Spleen (tissue), 13 donors: ENCODE measurements at places on chromosomes 13 and 19.

DNA sequence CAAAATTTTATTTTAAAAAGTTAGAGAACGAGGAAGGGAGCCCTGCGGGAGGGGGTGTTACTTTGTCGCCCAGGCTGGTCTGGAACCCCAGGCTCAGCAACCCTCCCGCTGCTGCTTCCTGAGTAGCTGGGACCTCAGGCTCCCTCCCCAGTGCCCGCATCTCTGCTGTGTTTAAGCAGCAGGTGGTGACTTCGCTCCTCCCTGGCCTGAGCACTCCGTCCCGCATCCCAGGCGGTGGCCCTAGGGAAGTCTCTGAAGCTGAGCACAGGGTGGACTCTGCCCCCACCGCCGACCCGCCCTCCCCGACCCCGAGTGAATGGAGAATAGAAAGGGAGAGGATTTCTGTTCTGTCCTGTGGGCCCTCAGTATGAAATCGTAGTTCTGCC is 30.5 kb downstream of the ZNF701 start:
- DNase-seq, result peak; percentile 76

DNA sequence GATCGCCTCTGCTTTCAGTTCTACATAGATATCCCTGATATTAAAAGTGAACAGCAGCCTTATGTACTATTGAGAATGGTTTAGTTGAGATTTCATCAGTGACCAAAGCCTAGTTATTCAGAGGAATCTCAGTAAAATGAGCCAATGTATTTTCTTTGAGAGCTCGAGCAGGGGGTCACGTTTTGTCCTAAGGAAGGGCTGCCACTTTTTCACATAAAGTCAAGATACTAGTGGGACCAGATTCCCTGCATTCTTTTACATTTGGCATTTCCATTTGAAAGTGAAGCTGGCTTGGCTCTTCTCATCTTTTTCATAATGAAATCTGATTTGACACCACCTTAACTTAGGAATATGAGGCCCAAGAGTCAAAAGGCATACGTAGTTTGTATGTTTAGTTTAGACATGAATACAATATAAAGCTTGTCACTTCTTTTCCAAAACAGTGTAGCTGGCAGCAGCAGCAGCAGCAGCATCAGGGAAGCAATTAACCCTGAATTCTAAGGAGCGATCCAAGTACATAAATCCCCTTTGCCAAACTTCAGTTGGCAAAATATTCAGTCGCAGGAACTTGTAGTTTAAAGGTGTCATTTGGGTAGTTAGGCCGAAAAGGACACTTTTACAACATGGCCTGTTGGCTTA is 1752.2 kb upstream of the PCDH20 start:
- no peak for DNase-seq

- no peak for DNase-seq
Measured at GRCh38 chr13:44609137-44609536, 33.0 kb upstream of the TSC22D1 start.

DNA sequence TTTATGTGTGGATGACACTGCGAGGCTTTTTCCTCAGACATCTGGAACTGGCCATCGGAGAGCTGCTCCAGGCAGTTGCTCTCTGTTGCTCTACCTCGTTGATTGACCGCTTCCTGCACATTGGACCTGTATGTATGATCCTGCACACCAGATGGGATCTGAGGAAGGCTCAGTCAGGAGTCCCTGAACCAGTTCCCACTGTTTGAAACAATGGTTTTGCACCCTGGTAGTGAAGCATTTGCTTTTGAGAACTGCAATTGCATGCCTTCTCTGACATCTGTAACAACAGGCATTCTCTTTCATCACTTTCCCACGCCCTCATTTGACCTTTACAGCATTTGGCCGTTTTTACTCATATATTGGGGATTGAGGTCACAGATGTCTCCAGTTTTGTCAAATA is 61.1 kb upstream of the NPAS1 start:
- DNase-seq, result no peak

DNA sequence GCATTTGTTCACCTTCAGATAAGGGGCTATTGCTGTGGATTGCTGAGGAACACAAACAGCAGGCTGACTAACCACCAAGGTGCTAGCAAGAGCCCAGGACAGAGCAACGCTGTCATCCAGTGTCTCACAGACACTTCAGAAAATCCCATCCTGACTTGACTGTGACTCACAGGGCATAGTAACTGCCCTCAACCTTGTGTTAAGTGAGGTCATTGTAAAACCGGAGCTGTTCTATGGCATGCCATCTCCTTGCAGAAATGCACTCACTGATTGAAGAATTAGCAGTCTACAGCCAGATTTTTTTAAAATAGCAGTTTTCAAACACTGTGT is 51.1 kb downstream of the TNFRSF19 start:
- DNase-seq, result no peak

- no peak for DNase-seq
Measured at GRCh38 chr13:59671881-59672280, 491.8 kb downstream of the DIAPH3 start.

DNA sequence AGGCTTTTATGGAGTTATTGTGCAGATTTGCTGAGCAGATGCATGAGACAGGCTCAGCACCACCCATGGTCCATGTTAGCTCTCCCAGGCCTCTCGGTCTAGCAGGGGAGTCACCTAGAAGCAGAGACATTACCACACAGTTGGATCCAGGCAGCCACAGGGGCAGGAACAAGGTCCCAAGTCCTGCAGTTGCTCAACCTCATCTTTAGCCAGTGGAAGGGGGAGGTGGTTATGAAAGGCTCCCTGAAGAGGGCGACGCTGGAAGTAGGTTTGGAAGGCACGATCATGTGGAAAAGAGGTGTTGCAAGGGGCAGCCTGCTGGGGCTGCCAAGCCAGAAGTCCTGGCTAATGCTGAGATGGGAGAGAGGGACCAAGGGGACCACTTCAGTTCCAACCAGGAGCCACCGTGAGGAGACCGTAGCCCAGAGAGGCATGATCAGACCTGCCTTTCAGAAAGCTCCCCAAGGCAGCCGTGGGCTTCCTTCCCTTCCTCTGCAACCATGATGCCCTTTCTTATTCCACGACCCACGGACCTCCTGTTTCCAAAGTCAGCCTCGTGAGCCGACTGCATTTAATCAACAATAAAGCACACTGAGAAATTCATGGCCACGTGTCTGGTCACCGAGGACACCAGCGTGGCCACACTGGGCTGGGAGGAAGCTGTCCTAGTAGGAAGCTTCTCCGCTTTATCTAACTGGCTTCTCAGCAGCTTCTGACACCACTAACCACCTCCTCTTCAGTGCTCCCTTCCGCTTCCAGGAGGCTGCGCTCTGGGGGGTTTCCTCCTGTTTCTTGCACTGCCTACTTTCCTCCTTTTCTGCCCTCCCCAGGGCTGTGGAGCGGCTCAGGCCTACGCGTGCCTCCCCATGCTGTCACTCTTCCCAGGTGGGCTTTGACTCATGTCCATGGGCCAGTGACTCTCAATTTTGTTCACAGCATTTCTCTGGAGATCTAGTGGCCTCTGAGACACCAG is 2.6 kb downstream of the AP1M1 start:
- no peak for DNase-seq

DNA sequence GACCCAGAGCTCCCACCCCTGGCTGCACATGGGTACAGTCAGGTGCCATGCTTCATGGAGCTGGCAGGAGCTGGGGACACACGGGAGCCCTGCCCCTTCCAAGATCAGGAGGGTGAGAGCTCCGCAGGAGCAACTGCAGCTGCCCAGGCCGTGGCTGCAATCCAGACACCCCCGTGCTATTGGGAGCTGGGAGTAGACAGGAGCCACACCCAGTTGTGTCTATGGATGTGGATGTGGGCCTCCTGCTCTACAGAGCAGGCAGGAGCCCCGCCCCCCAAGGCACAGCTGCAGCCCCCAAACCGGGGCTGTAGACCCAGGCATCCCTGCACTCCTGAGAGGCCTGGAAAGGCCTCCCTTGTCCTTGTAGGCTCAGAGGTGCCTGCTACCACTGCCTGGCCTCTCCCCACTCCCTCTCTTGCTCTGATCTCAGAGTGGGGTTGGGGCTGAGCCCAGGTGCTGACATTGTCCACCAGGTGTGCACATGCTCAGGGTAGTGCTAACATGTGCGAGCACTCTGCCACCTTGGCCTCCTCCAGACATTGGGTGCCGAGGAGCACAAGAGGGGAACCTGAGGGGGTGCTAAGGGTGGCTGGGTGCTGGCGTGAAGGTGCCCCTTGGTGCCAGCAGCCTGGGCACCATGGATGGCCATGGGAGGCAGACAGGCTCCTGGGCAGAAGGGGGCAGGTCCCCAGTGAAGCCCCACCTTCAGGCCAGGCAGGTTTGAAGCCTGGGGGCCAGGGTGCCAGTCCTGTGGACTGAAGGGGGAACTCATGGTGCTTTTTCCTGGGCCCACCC is 8.0 kb upstream of the BAX start:
- DNase-seq, result no peak

- DNase-seq, result no peak
Measured at GRCh38 chr19:1133471-1133929, 29.7 kb downstream of the GPX4 start.

DNA sequence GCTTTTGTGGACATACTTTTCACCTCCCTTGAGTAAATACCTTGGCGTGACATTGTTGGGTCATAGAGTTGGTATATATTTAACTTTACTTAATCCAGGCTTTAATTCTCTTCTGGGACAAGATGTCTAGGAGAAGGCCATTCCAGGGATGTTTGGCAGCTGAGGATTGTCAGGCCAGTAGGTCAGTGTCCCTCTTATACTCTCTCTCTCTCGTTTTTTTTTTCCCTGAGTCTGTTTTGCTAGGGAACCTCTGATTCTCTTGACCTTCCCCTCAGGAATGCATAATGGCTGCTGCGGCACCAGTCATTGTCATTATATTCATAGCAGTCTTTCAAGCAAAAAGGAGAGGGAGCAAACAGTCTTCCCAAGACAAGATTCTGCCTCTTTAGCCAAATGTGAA is 48.8 kb downstream of the BICRA start:
- no peak for DNase-seq

GRCh38 chr13:44276061-44276460 is 97.6 kb upstream of the SERP2 start:
- DNase-seq, result no peak

GRCh38 chr19:18777301-18778075 is 13.6 kb downstream of the COMP start:
- no peak for DNase-seq

DNA sequence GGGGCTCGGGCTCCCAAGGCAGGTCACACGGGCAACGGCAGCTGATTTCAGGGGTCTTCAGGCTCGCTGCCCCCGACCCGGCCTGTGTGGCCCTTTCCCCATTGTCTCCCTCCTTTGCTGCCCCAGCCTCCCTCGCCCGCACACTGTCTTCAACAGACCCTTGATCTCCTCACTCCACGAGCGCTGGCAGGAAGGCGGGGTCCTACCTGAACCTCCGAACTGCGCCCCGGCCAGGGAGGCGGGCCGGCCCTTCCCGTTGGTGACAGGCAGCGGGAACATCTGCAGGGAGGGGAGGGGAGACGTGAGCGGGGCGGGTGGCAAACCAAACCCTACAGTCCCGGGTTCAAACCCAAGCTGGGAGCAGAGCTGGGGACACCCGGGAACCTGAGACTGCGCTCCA is 6.3 kb downstream of the TCF3 start:
- no peak for DNase-seq

DNA sequence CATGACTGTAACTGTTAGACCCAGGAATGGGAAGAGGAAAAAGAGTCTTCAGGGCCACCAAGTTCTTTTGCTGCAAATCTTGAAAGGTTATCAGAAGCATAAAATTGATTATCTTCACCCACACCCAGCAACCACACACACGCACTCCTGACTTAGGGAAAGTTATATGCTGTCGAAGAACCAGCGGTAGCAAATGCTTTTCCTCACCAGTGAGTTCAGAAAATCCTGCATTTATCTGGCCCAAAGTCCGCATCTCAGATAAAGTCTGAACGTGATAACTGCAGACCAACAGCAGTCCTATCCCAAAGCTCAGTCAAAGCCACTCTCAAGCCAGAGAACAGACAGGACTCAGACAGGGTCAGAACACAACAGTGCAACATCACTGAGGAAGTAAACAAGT is 115.6 kb downstream of the IRS2 start:
- DNase-seq, result no peak

DNA sequence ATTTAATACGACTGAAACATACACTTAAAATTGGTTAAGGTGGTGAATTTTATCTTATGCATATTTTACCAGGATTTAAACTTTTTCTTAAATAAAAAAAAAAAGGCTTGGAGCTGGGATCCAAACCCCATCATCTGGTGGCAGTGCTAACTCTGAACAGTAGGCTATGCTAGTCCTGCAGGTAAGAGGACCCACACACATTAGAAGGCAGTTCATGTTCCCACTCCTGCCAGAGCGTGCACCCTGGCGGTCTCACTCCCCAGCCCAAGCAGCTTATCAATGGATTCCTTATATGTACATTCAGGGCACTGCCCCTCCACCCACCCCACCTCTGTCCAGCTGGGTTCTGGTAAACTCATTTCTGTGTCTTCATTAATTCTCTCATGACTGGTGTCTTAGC is 31.3 kb upstream of the CEBPA start:
- DNase-seq, result no peak

DNA sequence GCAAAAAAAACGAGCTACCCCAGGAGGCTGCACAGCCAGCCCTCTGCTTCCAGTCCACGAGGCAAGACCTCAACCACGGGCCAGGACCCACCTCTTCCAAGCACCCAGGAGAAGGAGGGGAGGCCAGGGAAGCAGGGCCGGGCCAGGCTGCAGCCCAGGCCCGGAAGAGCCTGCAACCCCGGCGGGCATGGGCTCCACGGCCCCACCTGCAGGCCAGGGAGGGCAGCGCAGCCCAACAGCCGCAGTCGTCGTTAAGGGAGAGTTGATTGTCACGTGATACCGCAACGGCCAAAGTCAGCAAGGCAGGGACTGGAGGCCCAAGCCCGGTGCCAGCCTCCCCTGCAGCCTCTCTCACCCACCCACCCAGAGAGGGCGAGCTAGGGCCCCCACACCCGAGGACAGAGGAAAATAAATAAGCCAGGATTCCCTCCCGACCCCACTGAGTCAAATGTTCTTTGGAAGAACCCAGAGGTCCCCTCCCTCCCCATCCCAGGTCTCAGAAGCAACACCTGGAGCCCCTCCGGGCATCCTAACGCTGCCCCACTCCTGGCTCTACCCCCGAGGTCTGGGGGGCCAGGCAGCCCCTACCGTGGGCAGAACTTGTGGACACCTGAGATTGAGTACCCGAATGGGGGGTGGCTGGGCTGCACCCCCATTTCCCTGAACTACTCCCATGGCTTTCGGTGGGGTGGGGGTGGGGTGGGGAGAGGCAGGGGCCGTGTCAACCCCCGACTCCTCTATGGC is 5.2 kb upstream of the REXO1 start:
- peak; percentile 95 for DNase-seq

GRCh38 chr19:5707576-5708575 is 12.1 kb downstream of the LONP1 start:
- DNase-seq, result no peak

GRCh38 chr19:43351998-43352746 is 1.3 kb upstream of the CD177 start:
- DNase-seq, result no peak

DNA sequence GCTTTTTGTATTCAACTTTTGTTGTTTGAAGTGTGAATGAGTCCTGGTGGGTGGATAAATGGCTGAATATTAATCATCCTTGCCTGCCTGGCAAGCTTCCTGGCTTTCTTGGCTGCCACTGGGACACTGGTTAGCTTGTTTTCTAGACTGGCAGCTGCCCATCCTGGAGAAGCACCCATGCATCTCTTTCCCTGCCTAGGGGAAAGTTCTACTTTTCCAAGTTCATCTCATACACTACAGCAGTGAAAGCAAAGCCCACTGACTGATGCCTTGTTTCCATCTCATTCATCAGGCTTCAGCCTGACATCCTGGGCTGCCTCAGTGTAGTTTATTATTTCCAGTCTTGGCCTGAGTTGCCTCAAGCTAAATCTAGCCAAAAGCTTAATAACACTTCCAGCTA is 244.8 kb downstream of the PCDH20 start:
- no peak for DNase-seq

GRCh38 chr19:41939861-41940730 is 11.8 kb upstream of the ERFL start:
- DNase-seq, result peak; percentile 86
